Upper lobe of right lung (tissue), 1 donor: ENCODE measurements at places on chromosomes 1 and 21.

DNA sequence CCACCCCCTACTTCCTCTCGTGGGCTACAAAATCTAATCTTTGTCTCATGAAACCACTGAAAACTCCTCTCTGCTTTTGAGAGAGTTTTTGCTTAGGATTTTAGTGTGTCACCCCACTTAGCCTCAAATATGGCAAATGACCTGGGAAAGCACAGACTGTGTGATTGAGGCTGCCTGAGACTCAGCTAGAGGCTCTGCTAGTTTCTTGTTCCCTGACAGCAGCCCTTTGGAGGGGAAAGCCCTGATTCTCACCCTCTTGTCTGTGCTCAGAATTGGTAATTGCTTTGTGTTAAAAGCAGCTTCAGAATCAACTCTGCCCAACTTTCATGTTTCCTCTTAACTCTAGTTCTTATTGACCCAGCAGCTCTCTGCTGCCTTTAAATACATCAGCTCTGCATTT lies 85.6 kb upstream of the ZP4 start:
- no peak for DNase-seq

- DNase-seq: no peak
Observed at GRCh38 chr21:38774152-38774551, 31.6 kb upstream of the ETS2 start.

DNA sequence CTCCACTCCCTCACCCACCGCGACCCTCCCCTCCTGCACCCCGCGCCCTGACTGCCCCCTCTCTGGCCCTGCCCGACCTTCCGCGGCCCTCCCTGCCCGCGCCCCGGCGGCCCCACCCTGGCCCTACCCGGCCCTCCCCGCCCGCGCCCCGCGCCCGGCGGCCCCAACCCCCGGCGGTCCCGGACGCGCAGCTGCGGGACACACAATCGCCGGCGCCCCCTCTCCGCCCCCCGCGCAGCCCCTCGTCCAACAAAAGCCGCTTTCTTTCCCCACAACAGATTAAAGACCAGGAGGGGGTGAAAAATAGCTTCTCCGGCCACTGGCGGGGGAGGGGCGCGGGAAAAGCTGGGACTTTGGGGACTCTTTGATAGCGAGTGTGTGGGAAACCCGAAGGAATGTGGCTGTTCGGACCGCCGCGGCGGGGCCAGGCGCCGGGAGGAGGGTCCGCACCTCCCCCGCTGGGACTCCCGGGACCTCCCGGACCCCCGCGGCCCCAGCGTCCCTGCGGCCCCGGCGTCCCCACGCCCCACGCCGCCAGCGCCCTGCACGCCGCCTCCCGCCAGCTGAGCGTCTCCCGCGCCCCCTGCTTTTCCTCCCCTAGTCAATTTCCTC lies 8.8 kb upstream of the ID3 start:
- no peak for DNase-seq

GRCh38 chr1:172724765-172725613 lies 66.1 kb downstream of the FASLG start:
- no peak for DNase-seq

GRCh38 chr1:109931189-109931731 lies 20.6 kb downstream of the CSF1 start:
- DNase-seq: peak; percentile 86

DNA sequence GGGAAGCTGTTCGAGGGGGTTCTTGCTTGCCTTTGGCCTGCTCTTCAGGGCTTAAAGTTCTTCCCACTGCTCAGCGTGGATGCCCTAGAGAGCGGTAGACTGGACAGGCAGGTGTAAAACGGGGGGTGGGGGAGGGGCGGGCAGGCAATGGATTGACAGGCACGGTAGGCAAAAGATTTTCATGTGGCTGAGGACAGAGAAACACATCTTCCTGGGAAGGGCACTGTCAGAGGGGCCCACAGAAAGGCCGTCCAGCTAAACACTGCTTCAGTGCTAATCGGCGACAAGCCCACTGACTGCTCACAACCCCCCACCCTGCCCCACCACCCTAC lies 412 bp downstream of the ABCA4 start:
- no peak for DNase-seq

GRCh38 chr1:6098303-6099215 lies 52.9 kb downstream of the KCNAB2 start:
- DNase-seq: peak; percentile 41

GRCh38 chr1:109258481-109259466 lies 9.4 kb downstream of the CELSR2 start:
- no peak for DNase-seq

DNA sequence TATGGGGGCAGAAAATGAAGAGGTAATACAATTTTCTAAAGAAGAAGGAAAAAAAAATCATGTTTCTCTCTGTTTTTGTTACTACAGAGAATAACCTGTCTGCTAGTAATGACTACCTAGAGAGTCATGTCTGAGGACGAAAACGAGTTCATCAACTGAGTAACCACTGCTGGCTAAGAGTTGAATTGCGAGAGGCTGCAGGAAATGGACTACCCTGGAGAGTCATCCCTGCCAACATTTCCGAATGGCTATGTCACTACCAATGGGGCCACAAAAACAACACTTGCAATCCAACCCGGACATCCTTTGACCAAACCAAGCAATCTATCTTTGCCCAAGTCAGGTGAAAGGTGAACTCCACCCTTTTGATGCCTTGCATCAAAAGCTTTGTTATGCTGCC lies 120.6 kb downstream of the FCRL5 start:
- DNase-seq: no peak

DNA sequence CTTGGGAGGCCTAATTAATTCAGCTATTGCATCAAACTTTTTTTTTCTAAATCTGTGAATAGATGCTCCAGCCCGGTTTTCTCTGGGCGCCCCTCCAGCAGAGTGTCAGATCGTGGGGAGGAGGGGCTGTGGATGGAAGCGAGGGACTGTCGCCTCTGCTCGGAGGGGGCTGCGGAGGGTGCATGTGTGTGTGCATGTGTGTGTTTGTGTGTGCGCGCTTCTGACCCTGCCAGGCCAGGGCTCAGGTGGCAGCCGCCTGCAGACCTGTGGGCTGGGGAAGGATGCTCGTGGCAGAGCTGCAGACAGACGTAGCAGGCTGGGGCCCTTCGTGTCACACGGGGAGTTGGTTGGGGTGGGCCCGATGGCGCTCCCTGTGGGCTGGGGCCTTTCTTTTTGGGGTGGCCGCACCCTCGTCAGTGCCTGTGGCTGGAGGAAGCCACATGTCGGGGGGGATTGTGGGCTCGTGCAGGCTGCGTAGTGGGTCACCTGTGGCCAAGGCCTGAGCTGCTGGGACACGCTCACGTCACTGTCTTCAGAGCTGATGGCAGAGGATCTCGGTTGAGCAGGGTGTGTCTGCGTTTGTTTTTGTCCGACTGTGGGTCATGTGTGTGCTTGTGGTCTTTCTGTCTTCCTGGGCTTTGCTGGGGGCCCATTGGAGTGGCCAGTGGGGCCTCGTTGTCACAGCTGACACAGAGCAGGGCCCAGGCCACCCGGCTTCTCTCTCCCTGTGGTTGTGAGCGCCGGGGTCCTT lies 2.8 kb downstream of the SKI start:
- DNase-seq: peak; percentile 75

DNA sequence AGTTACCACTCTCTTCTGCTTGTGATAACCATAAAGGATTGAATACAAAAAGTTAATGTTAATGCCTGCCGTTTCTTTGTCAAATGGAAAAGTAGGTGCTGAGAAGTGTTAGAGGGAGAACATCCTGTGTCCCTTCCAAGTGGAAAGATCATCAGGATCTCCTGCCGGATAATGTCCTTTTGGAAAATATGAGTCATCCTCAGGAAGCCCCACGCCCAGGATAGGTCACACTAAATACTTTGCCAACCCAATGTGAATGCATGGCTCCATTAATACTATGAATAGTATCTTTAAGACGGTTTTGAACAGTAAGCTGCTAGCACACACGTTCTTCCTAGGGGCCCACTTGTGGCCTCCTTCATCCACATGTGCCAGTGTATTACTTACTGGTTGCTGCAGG lies 279.5 kb downstream of the ZNF326 start:
- DNase-seq: no peak

DNA sequence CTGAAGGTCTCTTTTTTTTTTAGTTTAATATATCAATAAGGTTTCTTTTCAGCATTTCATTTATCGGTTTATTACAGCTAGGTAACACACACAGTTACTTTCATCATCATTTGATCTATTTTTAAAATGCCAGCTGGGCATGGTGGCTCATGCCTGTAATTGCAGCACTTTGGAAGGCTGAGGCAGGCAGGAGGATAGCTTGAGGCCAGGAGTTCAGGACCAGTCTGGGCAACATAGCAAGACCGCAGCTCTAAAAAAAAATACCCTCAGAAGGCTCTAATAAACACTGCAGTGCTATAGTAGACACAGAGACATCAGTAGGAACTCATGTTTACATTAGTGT lies 48.5 kb upstream of the VAMP3 start:
- DNase-seq: no peak

DNA sequence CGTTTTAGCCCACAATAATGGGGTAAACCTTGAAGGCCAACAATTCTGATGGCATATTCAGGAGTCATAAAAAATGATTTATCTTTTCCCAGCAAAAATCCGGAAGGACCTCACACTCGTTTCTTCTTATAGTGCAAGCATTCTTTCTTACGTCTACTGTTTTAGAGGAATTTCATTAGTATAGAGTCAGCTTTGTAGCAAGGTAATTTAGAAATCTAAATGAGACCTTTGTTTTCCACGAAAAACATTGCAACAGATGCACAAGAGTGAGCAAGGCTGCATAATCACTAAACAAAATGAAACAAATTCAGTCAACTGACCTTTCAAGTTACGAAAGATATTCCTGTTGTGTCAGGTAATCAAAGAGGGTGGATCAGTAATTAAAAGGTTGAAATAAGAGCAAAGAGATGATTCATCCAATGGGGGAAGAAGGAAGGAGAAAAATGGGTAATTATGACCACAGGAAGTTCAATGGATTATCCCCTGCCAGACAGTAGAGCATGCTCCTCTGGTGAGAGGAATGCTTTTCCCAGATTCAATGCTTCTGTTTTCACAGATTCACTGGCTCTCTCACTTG lies 560 bp upstream of the CSDE1 start:
- no peak for DNase-seq

DNA sequence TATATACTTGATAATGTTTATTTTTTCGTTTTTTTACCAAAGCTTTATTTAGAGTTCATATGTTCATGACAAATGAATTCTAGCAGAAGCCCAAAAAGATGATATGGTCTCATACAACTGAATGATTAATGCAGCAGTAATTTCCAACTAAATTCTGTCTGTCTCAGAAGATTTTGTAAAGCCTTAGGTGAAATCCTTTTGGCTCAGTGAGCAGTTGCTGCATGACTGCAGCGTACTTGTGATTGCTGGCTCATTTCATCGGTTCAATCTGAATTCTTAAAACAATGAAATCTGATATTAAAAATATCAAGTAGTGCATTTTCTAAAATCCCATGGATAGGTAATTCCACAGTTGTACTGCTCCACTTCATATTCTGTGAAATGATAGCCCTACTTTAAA lies 73.2 kb downstream of the AK5 start:
- DNase-seq: no peak

- DNase-seq: no peak
Observed at GRCh38 chr1:38929476-38929875, 12.2 kb downstream of the RHBDL2 start.

GRCh38 chr1:208682664-208683013 lies 438.5 kb upstream of the PLXNA2 start:
- no peak for DNase-seq

GRCh38 chr21:15425049-15425448 lies 304.7 kb upstream of the USP25 start:
- DNase-seq: no peak

- DNase-seq: no peak
Observed at GRCh38 chr1:17696417-17697301, 58.5 kb upstream of the ACTL8 start.

DNA sequence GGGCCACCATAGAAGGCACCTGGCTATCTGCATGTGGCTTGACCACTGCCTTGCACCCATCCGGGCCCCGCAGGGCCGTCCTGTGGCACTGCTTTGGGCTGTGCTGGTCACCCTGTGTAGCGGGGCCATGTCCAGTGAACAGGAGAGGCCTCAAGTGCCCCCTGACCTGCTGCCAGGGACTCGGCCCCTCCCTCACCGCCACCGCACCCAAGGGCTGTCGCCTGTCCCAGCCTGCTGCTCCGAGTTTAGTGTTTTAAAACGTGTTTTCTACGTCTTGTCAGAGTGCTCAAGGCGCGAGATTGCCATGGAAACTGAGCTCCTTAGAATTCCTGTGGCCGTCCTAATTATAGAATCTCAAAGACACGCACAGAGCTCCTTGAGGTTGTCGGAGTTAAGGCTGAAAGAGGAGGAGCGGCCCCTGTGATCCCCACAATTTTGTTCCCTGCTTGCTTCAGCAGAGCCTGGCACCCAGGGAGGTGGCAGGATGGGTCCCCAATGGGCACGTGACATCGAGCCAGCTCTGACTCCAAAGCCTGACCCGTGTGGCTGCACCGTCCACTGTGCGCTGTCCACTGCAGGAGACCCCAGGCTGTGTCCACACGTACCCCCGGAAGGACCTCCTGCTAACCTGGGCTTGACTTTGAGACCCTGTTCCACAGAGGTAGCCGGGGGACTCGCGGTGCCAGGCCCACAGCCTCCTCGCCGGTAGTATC lies 66.2 kb downstream of the FAAP20 start:
- DNase-seq: peak; percentile 94

DNA sequence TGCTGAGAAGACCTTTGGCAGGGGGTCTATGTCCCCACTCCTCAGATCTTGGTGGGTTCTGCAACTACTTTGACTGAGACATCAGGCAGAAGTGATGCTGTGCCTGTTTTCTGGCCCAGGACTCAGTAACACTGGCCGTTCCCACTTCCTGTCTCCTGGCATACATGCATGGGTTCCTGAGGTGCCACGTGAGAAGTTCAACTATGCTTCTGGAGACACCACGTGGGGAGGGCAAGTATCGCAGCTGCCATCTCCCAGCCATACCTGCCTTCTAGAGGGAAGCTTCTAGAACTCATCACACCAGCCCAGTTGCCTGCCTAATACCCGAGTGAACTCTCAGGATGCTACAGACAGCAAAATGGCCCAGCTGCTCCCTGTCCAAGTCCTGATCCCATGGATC lies 65.8 kb downstream of the TRABD2B start:
- DNase-seq: no peak

DNA sequence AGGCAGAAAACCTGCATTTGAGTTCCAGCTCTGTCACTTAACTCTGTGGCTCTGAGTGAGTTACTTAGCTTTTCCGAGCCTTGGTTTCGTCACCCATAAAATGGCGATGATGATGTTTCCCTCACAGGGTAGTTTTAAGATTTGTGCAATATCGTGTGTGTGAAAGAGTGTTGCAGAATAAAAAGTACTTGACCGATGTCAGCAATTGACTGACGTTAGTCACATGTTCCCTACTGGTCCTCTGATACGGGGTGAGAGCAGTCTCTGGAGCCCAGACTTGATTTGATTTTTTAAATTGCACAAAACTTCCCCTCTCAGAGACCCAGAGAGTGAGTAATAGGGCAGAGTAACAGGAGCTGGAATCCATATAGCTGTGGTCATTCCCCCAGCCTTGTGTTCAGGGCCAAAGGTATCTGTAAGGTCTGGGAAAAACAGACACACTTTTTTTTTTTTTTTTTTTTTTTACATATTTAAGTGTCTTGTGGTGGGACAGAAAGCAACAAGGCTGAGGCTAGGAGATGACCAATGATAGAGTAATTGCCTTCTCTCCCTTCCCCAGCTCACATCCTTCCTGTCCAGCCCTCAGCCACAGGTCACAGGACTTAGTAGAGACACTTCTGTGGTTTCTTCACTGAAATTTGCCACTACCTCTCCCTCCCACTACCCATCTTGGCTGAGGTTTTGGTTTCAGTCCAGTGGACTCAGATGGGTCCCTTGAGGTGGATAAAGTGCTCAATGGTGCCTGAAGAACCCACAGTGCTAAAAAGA lies 2.0 kb downstream of the FCER1G start:
- no peak for DNase-seq
